Panc1 (cell line): ENCODE measurements at places on chromosomes 11 and 22. TPM values are rescaled to one million over a fixed set of nuclear protein-coding genes. Genes with fewer than 3 reads are reported as not detected.

The CCDC157 gene
- 2.1 TPM for total RNA-seq

The CD248 gene
- 0.15 TPM for total RNA-seq

- DNase-seq, result no peak
Observed at GRCh38 chr22:47174671-47175112, 412.2 kb downstream of the TBC1D22A start.

DNA sequence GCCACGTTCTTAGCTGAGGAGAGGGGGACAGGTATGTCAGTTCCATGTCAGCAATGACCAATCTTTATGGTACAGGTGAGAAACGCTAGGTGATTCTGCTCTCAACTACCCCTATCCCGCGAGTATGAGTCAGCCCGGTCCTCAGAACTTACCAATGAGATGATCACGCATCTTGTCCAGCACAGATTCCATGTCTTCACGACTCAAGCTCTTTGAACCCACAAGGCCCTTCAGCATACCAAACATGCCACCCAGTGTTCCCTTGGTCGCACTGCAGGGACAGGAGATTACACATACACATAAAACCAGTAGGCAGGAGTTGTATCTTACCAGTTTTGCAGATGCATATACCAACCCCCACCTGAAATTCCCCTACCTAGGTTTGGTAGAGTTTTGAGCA, 2.9 kb downstream of the SRPRA start:
- no peak for DNase-seq

The FGF4 gene
- not detected for total RNA-seq
